T-helper 1 cell treated with Interleukin-12 subunit alpha and Interleukin-12 subunit beta and Interleukin-4 antibody, amounts not matched to agents 30 ng/mL and 1 ng/mL, for 36 hours (primary cell): ENCODE measurements at places on chromosomes 7 and 10. TPM values are rescaled to one million over a fixed set of nuclear protein-coding genes. Genes with fewer than 3 reads are reported as not detected.

OR9A2 gene
- total RNA-seq: not detected in 2 replicates

PSD gene
- total RNA-seq: 2.4 and 3.7 TPM in 2 replicates

DGKB gene
- total RNA-seq: not detected in 2 replicates

C1GALT1 gene
- total RNA-seq: 54.9 TPM in 2 replicates

MINPP1 gene
- 12.6 and 13.1 TPM in 2 replicates for total RNA-seq

UCN3 gene
- not detected in 2 replicates for total RNA-seq
